ENCODE measurements at places on chromosomes 7 and 10. TPM values are rescaled to one million over a fixed set of nuclear protein-coding genes. Genes with fewer than 3 reads are reported as not detected.

DNA sequence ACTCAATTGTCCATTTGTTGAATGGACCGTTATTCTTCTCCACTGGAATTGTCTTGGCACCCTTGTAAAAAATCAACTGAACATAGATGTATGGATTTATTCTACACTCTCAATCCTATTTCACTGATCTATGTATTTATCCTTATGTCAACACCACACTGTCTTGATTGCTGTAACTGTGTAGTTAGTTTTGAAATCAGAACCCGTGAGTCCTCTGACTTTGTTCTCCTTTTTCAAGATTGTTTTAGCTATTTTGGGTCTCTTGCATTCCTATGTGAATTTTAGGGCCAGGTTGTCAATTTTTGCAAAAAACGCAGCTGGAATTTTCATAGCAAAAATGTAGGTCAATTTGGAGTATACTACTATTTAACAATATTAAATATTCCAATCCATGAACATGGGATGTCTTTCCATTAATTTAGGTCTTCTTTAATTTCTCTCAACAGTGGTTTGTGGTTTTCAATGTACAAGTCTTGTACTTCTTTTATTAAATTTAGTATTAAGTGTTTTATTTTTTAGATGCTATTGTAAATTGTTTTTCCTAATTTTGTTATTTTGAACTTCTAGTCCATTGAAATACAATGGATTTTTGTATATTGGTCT lies 10.0 kb downstream of the CAMK2B start:
- no peak for DNase-seq

SYT15B gene
- 1.2 TPM for total RNA-seq

DNA sequence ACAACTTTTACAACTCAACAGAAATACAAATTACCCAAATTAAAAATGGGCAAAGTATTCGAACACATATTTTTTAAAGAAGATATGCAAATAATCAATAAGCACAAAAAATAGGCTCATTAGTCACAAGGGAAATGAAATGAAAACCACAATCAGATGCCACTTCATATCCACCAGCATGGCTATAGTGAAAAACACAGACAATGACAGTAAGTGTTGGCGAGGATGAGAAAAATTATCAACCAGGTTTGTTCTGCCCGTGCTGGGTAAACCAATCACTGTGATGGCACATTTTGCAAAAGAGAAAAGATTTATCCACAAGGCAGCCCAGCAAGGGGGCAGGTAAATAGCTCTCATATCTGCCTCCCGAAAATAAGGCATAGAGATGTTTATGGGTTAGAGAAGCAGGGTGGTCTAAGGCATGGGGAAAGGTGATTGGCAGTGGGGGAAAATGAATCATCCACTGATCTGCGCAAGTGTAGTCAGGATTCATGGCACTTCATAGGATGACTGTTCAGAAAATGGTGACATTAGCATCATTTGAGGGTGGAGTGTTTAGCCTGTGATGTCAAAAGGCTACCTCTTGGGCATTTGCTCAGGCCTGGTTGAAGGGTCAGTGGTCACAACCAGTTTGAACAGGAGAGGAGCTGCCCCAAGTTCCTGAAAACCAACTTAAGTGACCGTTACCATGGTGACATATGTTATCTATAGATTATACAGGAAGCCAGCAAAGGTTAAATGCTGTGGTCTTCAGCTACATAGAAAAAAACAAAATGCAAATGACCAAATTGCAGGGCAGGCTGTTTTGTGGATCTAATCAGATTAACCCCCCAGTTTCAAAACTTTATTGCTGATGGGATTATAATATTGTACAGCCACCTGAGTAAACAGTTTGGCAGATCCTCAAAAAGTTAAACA lies 8.0 kb upstream of the CFAP70 start:
- DNase-seq = no peak

GRCh38 chr10:127408733-127409132 lies 140.4 kb upstream of the NPS start:
- DNase-seq = no peak

- DNase-seq = no peak
Measured at GRCh38 chr10:76647301-76647700, 990.3 kb downstream of the KCNMA1 start.

- DNase-seq = no peak
Measured at GRCh38 chr7:145269418-145270161, 433.7 kb upstream of the TPK1 start.

- no peak for DNase-seq
Measured at GRCh38 chr7:147771344-147771743, 819.2 kb upstream of the C7orf33 start.

MPP7 gene
- total RNA-seq = 5.7 TPM

DNA sequence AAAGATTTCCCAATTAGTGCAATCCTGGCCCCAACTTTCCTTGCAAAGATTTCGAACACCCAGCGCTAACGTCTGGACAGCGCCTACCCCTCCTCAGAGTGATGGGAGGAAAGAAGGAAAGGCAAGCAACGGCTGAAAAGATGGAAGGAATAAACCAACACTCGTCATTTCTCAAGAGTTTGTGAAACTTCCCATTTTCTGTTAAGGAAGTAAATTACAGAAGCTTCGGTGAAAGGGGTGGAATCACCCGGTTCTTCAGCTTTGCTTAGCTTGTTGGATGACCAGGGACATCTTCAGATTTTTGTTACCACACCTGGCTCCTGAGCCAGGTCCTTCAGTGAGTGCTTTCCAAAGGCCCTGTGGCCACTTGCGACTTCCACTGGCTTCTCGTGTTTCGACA lies 313.1 kb downstream of the SKIDA1 start:
- DNase-seq = no peak

DNA sequence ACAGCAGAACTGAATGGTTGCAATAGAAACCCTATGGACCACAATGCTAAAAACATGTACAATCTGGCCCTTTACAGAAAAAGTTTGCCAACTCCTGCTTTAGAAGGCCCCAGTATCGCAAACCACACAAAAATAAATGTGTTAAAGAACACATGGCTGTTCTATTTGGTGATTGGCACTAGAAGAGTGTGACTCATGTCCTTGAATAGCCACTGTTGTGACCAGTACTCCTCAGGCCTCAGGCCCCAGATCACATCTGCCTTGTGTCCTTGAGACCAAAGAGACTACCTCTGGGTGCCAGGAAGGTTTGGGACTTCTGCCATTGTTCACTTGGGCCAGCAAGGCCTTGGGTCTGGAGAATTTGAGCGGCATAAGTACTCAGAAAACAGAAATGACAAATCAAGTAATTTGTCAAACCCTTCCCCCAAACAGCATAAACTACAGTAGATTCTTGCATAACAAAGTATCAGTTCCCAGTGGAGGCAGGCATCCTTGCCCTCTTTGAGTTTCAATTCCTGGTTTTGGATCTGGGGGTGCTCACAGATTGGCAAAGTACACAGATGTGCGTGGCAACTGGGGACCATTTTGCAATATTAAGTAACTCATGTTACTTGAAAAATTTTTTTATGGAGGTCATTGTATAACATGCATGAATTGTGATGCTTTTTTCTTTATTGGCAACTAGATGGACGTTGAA lies 50.2 kb downstream of the MTURN start:
- no peak for DNase-seq

CYP3A5 gene
- total RNA-seq = 96.8 TPM

DNA sequence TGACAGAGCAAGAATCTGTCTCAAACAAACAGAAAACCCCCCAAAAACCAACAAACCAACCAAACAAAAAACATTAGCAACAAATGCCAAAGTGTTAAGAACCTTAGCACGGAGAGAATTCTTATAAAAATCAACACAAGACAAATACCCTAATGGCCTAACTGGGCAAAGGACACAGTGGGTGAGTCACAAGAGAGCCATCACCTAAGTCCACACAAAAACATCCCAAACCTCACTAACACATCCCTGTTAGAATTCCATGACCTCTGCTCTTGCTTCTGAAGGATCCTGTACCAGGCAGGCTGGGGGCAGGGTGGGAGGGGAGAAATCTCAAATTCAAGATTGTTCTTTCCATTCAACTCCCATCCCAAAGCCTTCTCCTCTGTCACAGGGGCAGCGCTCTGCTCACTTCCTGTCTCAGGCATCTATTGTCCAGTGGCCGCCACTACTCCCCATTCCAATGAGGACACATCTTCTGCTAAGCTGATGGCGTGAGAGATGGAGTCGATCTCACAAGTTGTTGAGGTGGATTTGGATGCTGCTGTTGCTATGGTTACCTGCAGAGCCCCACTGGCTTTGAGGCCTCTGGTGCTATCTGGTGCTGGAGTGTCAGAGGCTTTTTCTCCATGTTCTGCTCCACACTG lies 9.2 kb downstream of the IL15RA start:
- peak; percentile 18 for DNase-seq

- no peak for DNase-seq
Measured at GRCh38 chr7:91314591-91315323, 50.5 kb downstream of the FZD1 start.

PLXNA4 gene
- 133 TPM for total RNA-seq

DNA sequence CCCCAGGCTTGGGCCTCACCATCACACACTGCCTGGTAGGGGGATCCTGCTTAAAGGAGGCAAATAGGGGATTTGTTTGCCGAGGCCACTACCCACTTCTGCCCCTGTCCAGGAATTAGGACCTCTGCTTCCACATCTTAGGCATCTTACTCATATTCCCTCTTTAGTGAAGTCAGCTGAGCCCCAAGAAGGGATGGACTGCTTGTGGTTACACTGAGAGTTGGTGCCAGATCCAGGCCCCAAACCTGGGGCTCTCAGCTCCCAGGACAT lies 1.6 kb upstream of the GPRIN2 start:
- no peak for DNase-seq

SPDYE1 gene
- total RNA-seq = not detected

DNA sequence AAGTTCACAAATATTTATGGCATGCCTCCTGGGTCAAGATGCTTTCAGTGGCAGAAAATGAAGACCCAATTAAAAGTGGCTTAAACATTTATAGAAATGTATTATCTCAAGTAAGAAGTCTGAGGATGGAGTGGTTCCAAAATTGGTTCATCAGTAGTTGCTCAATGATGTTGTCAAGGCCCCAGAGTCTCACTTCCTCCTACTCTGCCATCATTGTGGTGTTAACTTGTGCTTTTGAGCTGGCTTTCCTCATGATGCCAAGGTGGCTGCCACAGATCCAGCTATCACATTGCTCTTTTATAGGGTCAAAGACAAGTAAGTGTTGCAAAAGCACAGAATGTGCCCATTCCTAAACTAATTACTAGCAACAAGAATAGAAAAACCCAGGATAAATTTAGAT lies 404.6 kb upstream of the NRP1 start:
- no peak for DNase-seq

GRCh38 chr10:125248489-125248888 lies 88.1 kb upstream of the CTBP2 start:
- no peak for DNase-seq

- DNase-seq = no peak
Measured at GRCh38 chr7:132499065-132499464, 77.2 kb downstream of the PLXNA4 start.

- no peak for DNase-seq
Measured at GRCh38 chr10:17709492-17709891, 42.5 kb upstream of the TMEM236 start.

EPO gene
- total RNA-seq = not detected

GRCh38 chr10:43701295-43701694 lies 52.6 kb upstream of the ZNF32 start:
- no peak for DNase-seq

GRM3 gene
- total RNA-seq = not detected

GRCh38 chr7:94810496-94810895 lies 96.9 kb upstream of the PPP1R9A start:
- no peak for DNase-seq

CH25H gene
- total RNA-seq = 4.8 TPM

MALRD1 gene
- 1.1 TPM for total RNA-seq

DNA sequence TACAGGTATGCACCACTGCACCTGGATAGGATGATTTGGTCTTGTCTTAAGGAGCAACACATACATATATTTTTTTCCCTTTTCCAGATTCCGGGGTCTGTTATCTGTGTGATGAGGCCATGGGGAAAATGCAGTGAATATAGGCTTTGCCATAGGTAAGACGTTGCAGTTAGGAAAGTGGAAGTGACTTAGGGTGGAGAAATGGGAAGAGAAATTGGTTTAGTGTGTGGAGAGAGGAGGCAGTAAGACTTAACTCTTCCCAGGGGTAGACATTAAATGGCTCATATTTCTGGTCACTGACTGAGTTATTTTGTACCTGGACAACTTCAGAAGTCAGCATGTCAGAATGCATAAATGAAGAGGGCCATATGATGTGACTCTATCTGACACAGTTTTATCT lies 66.7 kb downstream of the PFKFB3 start:
- no peak for DNase-seq

DNA sequence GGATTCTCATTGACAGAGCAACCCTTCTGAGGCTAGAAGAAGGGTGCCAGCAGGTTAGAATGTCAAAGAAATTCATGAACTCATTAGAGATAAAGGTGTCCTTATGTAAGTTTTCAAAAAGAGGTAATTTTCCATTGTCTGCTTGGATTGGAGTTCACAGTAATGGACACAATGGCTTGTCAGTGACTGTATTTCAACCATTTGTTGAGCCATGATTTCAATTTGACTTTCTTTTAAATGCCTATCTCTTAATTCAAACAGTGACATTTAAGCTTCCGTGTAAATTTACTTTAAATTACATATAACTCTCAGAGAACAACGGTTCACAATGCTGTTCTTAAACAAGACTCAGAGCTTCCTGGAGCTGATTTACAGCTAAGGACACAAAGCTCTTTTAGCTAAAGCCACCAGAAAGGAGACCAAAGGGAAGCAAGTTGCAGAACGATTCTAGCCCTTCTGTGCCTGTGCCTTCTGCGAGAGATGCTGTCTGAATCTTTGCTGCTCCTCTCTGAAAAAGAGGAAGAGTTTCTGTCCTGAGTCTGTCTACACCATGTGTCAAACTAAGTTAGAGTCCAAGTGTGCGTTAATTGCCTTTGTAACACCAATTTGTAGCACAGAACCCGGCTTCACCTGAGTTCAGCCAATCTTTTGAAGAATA lies 42.2 kb upstream of the PFKP start:
- DNase-seq = no peak

GRCh38 chr7:29408841-29409243 lies 154.8 kb upstream of the PRR15 start:
- no peak for DNase-seq

LRWD1 gene
- 14.8 TPM for total RNA-seq

OPALIN gene
- not detected for total RNA-seq

SAP25 gene
- 2.3 TPM for total RNA-seq

- no peak for DNase-seq
Measured at GRCh38 chr10:113681533-113682470, 2.1 kb downstream of the CASP7 start.

ADARB2 gene
- total RNA-seq = 0.06 TPM

DNA sequence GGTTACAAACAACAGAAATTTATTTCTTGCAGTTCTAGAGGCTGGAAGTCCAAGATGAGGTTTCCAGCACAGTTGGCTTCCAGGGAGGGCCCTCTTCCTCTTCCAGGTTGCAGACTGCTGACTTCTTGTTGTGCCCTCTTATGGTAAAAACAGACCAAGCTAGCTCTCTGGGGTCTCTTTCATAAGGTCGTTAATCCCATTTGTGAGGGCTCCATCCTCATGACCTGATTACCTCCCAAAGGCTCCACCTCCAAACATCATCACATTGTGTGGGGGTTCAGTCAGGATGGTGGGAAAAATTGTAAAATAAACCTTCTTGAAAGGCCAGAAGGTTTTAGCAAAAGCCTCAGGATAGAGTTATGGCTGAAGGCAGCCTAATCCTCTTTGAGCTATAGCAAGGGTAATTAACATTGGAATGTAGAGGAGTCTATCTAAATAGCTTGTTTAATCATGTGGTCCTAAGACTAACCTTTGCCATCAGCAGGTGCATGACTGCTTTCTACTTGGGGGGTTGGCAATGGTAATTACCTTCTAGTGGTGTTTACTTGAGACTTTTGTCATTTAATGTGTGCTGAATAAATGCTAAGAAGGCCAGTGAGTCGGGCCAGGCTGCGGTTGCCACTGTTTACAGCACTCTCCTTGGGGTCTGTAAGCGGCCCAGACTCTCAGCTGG lies 80.8 kb downstream of the PPP1R17 start:
- DNase-seq = no peak

CLRN3 gene
- 0.29 TPM for total RNA-seq
